ENCODE measurements at places on chromosomes 16 and 17.

DNA sequence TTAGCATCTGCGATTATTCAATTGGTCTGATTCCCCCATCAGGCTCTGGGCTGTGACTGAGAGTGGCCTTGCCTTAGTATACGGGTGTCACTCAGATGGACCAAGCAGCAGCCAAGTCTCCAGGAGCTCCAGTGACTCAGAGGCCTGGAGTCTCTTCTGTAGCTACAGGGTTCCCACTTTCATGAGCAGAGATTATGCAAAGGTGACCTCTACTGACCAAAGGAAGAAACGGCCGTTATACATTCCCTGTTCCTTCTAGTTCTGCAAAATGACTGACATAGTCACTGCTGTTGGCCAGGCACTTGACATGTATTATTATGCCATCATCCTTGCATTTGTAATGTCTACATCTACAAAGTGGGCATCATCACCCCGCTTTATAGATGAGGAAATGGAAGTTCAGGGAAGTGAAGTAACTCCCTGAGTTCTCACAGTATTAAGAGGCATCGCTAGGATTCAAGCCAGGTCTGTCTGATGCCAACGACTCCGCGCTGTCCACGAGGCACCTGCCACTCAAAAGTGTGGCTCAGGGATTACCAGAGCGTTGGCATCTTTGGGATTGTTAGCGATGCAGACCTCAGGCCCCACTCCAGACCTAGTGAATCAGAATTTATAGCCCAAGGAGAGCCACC, 23.3 kb downstream of the SLC38A7 start:
- H3K36me3 ChIP-seq, result no peaks in the 10 kb centered on the region
- peaks cover 3% of the 10 kb centered on the region for H3K4me1 ChIP-seq
- H3K27me3 ChIP-seq, result no peaks in the 10 kb centered on the region
- H3K27ac ChIP-seq, result no peak overlapping the region
- H3K4me3 ChIP-seq, result no peak overlapping the region

DNA sequence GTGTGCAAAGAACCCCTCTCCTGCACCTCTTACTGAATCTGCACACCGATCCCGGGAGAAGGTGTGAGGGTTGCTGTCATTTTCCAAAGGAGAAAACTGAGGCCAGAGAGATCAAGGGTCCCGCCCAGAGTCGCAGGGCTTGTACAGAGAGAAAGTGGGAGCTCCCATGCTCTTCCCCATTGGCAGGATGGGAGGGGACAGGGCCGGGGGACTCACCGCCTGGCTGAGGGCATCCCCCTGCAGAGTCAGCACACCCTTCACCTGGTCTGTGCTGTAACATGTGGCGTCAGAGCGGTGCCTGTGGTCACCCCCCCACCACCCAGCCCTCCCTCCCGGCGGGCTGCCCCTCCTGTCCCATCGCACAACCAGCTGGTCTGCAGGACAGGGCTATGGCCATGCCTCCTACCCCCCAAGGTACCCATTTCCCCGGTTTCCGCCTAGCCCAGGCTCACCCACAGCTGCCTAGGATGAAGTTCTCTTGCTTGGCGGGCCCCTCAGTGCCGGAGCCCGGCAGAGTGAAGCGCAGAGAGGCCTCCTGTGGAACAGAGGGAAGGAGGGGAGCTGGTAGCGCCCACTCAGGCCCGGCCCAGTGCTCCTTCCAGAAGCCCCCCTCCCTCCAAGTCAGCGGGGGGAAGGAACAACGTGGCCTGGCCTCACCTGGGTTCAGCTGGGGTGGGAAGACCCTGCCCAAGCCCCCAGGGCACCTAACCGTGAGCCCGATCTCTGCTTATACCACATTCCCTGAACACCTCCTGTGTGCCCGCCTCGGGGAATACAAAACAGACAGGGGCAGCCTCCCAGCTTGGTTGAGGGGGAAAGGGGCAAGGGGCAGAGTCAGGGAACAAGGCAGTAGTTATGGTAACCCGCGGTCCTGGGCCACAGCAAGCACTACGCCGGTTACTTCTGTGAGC, 1.1 kb downstream of the ROGDI start:
- no peak overlapping the region for H3K27ac ChIP-seq
- H3K4me3 ChIP-seq, result peak overlapping the region; percentile 84
- no peaks in the 10 kb centered on the region for H3K27me3 ChIP-seq
- H3K36me3 ChIP-seq, result peaks cover 10% of the 10 kb centered on the region
- no peak for DNase-seq

DNA sequence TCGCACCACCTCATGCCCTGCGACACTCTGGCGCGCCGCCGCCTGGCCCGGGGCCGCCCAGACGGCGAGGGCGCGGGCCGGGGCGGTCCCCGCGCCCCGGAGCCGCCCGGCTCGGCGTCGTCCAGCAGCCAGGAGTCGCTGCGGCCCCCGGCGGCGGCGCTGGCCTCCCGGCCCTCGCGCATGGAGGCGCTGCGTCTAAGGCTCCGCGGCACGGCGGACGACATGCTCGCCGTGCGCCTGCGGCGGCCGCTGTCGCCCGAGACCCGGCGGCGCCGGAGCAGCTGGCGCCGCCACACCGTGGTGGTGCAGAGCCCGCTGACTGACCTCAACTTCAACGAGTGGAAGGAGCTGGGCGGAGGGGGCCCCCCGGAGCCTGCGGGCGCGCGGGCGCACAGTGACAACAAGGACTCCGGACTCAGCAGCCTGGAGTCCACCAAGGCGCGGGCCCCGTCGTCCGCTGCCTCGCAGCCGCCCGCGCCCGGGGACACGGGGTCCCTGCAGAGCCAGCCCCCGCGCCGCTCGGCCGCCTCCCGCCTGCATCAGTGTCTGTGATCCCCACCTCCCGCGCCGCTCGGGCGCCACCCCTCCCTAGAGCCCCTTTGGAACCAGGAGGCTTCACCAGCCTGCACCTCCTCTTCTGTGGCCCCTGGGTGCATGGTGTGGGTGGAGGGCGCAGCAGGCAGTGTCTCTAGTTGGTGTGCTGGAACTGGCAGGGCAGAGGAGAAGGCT, 82.3 kb downstream of the ARHGAP23 start:
- peak overlapping the region; percentile 23 for H3K4me3 ChIP-seq
- H3K27ac ChIP-seq, result no peak overlapping the region
- H3K4me1 ChIP-seq, result peaks cover 27% of the 10 kb centered on the region
- no peak for DNase-seq
- peaks cover 10% of the 10 kb centered on the region for H3K36me3 ChIP-seq

GRCh38 chr17:68011199-68011665, 15.0 kb upstream of the C17orf58 start:
- H3K4me3 ChIP-seq, result no peak overlapping the region
- H3K27me3 ChIP-seq, result peaks cover 4% of the 10 kb centered on the region
- no peak overlapping the region for H3K27ac ChIP-seq
- no peaks in the 10 kb centered on the region for H3K36me3 ChIP-seq

DNA sequence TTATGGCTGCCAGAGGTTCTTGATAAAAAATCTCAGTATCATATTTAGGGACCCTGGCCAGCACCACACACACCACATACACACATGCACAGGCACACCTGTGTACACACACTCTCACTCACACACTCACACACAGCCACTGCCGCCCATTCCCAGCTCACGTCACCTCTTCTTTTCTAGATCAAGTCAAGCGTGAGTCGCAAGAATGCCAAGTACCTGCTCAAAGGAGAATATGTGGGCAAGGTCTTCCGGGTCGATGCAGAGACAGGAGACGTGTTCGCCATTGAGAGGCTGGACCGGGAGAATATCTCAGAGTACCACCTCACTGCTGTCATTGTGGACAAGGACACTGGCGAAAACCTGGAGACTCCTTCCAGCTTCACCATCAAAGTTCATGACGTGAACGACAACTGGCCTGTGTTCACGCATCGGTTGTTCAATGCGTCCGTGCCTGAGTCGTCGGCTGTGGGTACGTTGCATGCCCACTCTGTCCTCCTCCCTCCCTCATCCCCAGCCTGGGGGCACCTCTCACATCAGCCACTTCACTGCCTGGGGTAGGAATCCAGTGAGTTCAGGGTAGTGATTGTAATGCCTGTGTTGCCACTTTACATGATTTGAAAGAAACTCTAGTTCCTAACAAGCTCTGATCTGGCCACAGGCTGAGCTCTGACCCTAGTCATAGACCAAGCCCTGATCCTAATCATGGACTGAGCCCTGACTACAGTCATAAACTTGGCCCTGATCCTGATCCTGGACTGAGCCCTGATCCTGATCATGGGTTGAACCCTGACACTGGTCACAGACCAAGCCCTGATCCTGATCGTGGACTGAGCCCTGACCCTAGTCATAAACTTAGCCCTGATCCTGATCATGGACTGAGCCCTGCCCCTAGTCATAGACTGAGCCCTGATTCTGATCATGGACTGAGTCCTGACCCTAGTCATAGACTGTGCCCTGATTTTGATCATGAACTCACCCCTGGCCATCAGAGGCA, 20.4 kb downstream of the CDH5 start:
- no peaks in the 10 kb centered on the region for H3K27me3 ChIP-seq
- no peak overlapping the region for H3K27ac ChIP-seq
- no peak for DNase-seq
- H3K36me3 ChIP-seq, result no peaks in the 10 kb centered on the region

Data from osteocyte (in vitro differentiated cells).